ENCODE measurements at places on chromosomes 2 and 18. TPM values are rescaled to one million over a fixed set of nuclear protein-coding genes. Genes with fewer than 3 reads are reported as not detected.

The LINC00305 gene
- total RNA-seq, result not detected

The HOXD8 gene
- total RNA-seq, result 0.11 TPM

The COL4A3 gene
- total RNA-seq, result 7.6 TPM

The SH3RF3 gene
- 7.2 TPM for total RNA-seq

The LYPD1 gene
- total RNA-seq, result not detected

The DTYMK gene
- 11.4 TPM for total RNA-seq

The SLC8A1 gene
- total RNA-seq, result 907 TPM

The CMPK2 gene
- 3.3 TPM for total RNA-seq

The HJURP gene
- total RNA-seq, result not detected

The SULT1C4 gene
- 7.1 TPM for total RNA-seq

The G6PC2 gene
- total RNA-seq, result not detected

The LYPD6 gene
- 0.56 TPM for total RNA-seq

The MRPL30 gene
- total RNA-seq, result 26.0 TPM

The BIN1 gene
- 6.6 TPM for total RNA-seq

The RAB6C gene
- total RNA-seq, result not detected

The CYTIP gene
- total RNA-seq, result 3.8 TPM

The IL37 gene
- not detected for total RNA-seq

The SGPP2 gene
- 4.7 TPM for total RNA-seq

The BCL2 gene
- total RNA-seq, result 4.6 TPM
